Fibroblast of the conjunctiva (primary cell): ENCODE measurements at places on chromosomes 5 and 9.
A peak's percentile ranks its signal among the peaks of the same experiment; 100 is the strongest.

- DNase-seq: no peak
Measured at GRCh38 chr9:136572828-136573625, 27.2 kb upstream of the NOTCH1 start.

- DNase-seq: no peak
Measured at GRCh38 chr9:119391878-119392277, 22.6 kb upstream of the BRINP1 start.

GRCh38 chr5:2739360-2740050, 12.0 kb downstream of the IRX2 start:
- no peak for DNase-seq

DNA sequence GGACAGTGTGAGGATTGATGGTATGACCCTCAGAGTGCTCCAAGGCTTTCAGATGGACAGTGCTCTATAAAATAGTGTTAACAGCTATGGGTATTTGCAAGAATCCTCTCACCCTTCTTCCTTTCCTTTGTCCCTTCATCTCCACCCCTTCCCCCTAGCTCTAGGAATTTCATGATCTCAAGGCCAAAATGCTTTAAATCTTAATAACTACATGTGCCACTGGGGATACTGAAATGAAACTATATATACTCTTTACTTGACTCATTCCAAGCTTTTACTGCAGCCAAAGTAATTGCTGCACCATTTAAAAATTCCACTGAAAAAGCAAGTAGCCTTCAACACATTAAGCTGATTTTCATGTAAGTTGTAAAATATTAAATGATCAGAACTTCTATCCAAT, 361.6 kb upstream of the SLC30A5 start:
- no peak for DNase-seq

GRCh38 chr5:10330511-10331230, 22.8 kb upstream of the MARCHF6 start:
- no peak for DNase-seq

DNA sequence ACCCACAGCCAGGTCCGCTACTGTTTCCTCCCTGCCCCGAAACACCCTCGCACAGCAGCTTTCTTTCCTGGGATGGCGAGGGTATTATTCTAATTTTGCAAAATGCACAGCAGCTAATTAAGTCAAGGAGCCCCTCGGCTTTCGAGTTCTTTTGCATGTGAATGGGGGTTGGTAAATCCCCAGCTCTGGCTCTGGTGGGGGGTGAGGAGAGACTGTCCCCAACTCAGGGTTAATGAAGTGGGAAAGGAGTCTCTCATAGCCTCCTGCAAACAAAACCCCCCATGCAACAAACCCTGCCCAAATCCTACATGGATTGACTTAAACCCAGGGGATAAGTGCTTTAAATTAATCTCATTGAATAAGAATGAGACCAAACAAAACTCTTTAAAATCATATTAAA, 8.8 kb downstream of the BARHL1 start:
- no peak for DNase-seq

- no peak for DNase-seq
Measured at GRCh38 chr9:86481466-86481865, 127.3 kb upstream of the TUT7 start.

DNA sequence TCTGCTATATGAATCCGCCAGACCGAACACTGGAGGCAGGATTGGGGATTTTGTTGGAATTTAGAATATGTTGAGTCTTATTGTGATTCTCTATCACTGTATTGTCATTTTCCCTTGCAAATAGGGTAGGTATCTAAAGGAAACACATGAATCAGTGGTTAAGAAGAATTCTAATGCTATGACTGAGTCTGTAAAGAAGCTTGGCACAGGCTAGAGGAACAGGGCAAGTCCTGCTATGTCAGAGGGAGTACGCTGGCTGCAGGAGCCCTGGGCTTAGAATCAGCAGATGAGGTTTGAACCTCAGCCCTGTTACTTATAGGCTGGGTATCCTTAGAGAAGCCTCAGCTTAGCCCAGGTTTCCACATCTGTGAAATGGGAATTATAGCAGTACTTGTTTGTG, 198.1 kb downstream of the NR3C1 start:
- DNase-seq: peak; percentile 84

- DNase-seq: no peak
Measured at GRCh38 chr5:5504325-5504724, 81.8 kb downstream of the ICE1 start.

DNA sequence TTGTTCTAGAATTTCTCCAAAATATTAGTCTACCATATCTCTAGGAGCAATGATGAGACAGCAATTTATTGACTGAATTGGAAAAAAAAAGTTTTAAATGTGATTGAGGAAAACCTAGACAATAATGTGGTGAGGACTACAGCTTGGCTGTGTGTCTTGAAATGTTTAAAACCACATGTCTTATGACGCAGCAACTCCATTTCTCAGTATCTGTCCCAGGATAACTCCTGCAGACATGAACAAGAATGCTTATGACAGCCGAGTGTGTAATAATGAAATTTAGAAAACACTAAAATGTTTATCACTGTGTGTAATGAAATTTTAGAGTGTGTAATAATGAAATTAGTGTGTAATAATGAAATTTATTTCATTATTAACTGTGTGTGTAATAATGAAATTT, 254.1 kb upstream of the DAPK1 start:
- no peak for DNase-seq

GRCh38 chr9:120901755-120902568, 24.6 kb downstream of the TRAF1 start:
- no peak for DNase-seq

GRCh38 chr5:67347821-67348220, 151.2 kb upstream of the CD180 start:
- DNase-seq: no peak

GRCh38 chr5:170070556-170071412, 34.9 kb upstream of the FOXI1 start:
- DNase-seq: peak; percentile 4

DNA sequence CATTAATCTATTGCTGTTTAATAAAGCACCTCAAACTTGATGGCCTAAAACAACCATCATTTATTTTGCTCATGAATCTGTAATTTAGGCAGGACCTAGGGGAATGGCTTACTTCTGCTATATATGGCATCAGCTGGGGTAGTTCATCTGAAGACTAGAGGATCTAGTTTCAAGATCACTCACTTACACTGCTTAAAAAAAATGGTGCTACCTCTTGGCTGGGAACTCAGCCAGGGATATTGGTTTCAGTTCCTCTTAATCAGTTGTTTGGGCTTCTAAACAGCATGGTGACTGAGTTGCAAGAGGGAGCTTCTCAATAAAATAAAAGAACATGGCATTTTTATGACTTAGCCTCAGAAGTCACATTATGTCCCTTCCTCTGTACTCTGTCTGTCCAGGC, 142.0 kb downstream of the FAM114A2 start:
- peak; percentile 31 for DNase-seq

GRCh38 chr9:137082925-137083290, 3.9 kb upstream of the MAN1B1 start:
- no peak for DNase-seq

- DNase-seq: no peak
Measured at GRCh38 chr9:88312045-88312444, 76.2 kb upstream of the SPIN1 start.
